ENCODE measurements at places on chromosomes 4 and X.

- no peak for DNase-seq
Measured at GRCh38 chr4:172356016-172356415, 542.8 kb downstream of the GALNTL6 start.

DNA sequence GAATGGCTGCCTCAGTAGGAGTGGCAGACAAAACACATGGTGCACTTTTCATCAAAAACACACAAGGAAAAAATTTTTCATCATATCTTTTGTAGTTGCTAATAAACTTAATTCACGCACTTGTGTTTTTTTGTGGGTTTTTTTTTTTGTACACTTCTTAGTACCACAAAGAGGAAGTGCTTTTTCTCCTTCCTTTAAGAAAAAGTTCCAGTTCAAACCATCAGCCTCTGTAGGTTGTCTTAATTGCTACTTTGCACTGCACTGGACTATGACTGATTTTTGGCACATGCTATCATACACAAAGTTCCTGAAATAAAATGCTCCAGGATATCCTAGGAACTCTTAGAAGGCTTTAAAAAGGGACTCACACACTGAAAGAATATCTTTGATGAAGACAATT, at the start of gene PHEX:
Gene PHEX (plus strand): TSS at position 242 of the 400 bp plus-strand sequence. CDS start 681 bp downstream, outside the sequence.
- no peak for DNase-seq

DNA sequence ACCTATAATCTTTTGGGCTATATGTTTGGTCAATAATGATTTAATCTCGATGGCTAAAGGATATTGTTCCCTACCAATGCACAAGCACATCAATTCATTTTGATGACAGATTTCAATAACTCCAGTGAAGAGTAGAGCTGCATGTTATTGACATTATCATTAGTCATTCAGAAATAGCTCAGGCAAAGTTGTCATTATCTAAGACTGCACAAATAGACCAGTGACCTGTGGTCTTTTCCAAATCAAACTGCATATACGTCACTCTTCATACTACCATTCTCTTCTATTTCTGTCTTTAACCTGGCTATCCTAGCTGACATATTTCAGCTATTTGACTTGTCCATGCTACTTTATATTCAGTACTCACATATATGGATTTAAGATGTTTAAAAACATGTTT, 1050.8 kb downstream of the C4orf33 start:
- DNase-seq, result no peak

DNA sequence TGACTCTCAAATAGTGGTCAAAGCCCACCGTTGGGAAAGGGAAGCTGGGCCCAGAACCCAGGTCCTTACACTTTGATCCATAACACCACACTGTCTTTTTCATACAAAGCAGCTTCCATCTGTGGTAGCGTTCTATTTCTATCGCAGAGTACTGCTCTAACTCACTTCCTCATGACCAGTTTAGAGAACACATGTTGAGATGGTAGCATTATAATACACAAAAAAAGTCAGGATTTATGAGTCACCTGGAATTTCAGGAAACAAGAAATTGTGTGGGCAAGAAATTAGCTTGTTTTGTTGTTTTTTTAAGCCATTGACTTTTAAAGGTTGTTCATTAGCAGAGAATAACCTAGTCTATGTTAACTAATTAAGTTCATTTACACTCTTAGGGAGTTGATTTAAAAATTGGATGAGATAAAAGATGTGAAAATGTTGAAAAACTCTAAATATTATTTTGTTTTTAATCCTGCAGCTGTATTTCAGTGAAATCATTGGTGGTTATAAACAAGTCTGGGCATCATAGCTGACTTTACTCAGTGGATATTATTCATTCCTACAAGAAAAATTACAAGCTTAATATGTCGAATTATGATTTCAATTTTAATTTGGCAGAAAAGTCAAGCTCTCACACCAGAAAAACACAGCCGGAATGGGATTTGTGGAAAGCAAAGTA, 1011.1 kb upstream of the HS3ST1 start:
- DNase-seq, result no peak

DNA sequence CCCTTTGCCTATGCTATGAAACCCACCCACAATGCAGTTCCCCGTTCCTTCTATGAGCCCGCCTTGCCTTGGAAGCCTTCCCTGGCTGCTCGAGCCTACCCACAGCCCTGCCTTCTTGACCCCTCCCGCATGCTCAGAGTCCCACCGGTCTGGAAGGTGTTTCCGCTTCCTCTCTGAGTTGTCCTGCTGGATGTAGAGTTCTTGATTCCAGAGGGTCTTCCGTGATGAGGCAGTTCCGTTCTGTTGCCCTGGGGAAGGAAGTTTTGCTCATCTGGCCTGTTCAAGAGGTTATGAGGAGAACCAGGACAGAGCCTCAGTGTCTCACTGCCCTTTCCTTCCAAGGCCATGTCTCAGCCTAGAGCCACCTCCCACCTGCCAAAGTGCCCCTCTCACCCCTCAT, 7.5 kb downstream of the GPKOW start:
- no peak for DNase-seq

GRCh38 chrX:2502668-2503519, 2.1 kb upstream of the DHRSX start:
- DNase-seq, result no peak

DNA sequence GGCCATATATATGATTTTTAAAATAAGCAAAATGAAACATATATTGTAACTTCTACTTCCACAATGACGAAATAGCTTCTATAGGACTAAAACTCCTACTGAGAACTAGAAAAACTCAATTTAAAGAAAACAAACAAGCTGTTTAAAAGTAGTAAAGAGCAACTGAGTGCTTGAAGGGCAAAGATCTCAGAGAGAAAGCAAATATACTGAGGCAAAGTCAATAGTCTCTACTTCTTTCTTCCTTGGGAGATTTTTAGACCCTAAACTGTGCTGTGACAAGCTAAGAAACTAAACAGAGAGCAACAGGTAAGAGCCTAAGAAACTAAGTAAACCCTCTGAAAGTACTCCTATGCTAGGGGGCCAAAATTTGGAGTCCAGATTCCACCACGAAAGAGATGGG, 8.6 kb downstream of the RCHY1 start:
- no peak for DNase-seq

GRCh38 chrX:24285082-24285481, 28.8 kb downstream of the SUPT20HL2 start:
- DNase-seq, result no peak

- DNase-seq, result no peak
Measured at GRCh38 chrX:44203791-44204190, 139.7 kb downstream of the EFHC2 start.

GRCh38 chr4:129926936-129927335, 831.0 kb downstream of the C4orf33 start:
- no peak for DNase-seq

GRCh38 chr4:113975578-113975977, 3.9 kb downstream of the ARSJ start:
- DNase-seq, result no peak

DNA sequence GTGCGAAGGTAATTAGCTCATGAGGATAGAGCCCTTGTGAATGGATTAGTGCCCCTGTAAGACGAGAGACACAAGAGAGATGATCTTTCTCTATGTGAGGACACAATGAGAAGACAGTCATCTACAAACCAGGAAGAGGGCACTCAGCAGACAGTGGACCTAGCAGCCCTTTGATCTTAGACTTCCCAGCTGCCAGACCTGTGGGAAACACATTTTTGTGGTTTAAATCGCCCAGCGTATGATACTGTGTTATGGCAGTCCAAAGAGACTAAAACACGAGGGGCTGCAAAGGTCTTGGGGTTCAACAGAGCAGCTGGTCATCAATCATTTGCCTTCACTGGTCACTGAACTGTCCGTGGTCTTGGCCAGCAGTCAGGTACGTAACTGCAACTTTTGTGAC, 9.2 kb upstream of the SYNPO2 start:
- no peak for DNase-seq

DNA sequence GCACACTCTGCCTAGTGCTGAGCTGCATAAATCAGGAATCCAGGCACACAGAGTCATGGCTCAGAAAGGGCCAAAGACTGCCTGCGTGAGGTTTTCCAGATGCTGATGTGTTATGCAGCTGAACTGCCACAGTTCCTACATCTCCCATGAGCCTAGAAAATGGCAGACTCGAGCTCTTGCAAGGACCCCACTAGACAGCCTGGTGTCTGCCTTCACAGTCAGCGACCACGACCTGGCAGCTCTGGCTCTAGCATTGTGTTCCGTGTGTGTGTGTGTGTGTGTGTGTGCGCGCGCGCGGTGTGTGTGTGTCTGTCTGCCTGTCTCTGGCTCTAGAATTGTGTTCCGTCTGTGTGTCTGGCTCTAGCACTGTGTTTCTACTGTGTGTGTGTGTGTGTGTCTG, 203.6 kb upstream of the AGTR2 start:
- no peak for DNase-seq

DNA sequence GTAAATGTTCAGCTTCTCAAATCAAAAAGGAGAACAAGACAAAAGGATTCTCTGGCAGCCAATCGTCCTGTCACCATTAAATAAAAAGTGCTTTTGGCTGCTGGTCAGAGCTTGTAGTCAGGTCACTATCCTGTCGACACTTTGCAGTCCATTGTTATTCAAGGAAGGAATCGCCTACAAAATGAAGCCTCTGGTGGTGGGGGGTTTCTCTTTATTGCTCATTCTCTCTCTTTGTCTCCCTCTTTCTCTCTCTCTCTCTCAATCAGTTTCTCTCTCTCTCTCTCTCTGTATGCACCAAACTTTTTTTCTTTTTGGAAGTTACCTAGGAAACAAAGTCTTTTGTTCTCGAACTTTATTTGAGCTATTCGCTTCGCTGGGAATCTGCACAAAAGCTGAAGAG, 17.6 kb upstream of the SCML1 start:
- DNase-seq, result no peak

DNA sequence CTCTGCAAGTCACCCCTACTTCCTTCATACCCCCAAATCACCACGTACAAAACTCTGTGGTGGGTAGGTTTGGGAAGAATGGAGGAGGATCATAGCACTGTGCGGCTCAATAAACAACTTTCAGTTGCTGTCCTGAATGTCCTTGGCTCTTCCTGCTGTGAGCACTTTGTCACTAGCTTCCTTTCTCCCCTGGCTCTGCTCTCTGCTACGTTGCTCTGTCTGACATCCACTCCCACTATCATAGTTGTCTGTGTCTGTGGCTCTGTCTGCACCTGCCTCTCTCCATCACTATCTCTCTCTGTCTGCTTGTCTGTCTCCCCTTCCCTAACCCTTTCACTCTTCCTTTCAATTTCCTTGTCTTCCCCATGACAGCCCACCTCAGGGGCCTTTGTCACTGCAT, 21.2 kb upstream of the SMPX start:
- no peak for DNase-seq

GRCh38 chr4:152937336-152938236, 1.5 kb downstream of the FHDC1 start:
- peak; percentile 33 for DNase-seq

DNA sequence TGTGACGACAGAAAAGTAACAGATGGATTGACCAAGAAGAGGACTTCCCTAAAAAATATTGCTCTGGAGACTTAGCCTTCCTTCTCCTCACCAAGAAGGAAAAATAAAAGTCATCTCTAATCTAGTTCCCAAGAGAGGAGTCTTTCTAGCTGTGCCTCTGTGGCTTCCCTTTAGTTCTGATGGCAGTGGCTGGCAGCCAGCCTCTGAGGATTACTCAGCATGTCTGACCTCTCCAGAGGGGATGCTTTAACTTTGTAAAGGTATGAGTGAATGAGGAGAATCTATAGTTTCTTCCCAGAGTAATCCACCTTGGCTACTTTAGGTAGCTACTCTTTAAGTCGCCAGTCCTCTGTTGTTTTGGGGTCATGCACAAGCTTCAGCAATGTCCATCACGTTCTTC, 163.9 kb upstream of the KIT start:
- no peak for DNase-seq

DNA sequence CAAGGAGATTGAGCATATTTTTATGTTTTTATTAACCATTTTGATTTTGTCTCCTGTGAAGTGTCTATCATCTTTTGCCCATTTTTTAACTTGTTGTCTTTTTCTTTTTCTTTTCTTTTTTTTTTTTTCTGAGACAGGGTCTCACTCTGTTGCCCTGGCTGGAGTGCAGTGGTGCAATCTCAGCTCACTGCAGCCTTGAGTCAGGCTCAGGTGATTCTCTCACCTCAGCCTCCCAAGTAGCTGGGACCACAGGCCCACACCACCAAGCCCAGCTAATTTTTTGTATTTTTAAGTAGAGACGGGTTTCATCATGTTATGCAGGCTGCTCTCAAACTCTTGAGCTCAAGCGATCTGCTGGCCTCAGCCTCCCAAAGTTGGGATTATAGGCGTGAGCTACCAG, 4.6 kb upstream of the ADD1 start:
- no peak for DNase-seq

DNA sequence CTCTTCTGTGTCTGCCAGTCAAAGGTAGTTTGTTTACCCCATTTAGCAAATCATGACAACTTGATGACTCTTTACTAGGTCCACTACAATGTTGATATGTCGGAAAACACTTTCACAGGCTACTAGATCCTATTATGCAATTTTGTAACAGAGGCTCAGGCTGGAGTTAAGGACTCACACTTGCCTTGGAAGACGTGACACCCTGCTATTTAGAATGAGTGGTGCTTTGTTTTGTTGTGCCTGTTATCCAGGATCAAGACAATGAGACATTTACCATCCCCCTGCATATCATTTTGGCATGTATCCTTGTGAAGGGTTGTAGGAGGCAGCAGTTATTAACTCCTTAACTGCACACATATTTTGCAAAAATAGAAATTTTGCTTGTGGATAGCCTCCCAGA, 263.7 kb downstream of the IL1RAPL1 start:
- no peak for DNase-seq

DNA sequence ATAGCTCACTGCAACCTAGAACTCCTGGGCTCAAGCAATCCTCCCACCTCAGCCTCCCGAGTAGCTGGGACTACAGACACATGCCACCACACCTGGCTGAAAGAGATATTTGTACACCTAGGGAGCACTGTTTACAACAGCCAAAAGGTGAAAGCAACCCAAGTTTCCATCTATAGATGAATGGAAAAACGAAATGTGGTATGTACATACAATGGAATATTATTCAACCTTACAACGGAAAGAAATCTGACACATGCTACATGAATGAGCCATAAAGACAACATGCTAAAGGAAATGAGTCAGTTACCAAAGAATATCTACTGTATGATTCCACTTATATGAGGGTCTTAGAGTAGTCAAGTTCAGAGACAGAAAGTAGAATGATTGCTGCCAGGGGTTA, 52.2 kb downstream of the ABCG2 start:
- DNase-seq, result no peak

DNA sequence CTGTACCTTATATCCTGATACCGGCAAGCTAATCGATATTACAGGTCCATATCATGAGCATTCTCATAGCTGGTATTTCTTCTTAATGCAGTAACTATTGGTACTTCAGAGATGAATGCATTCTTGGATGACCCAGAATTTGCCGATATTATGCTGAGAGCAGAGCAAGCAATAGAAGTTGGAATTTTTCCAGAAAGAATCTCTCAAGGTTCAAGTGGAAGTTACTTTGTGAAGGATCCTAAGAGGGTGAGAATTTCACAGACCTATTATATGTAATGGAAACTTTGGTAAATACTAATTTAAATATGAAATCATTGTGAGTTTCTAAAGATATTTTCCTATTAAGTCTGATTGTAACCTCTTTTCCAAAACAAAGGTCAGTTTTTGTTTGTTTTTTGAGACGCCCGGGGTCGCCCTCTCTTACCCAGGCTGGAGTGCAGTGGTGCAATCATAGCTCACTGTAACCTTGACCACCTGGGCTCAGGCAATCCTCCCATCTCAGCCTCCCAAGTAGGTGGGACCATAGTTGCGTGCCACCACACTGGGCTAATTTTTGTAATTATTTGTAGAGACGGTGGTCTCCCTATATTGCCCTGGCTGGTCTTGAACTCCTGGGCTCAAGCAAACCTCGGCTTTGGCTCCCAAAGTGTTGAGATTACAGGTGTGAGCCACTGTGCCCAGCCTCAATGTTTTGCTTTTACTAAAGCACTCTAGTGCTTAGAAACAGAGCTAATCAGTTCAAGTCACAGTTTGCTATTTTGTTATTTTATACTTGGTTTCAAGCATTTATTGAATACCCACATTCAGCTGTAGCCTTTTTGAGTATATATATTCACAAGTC, 18.6 kb downstream of the PI4K2B start:
- DNase-seq, result no peak
